ENCODE measurements at places on chromosomes 12 and 14. TPM values are rescaled to one million over a fixed set of nuclear protein-coding genes. Genes with fewer than 3 reads are reported as not detected.

GRCh38 chr14:21524575-21525490, 1.3 kb downstream of the SALL2 start:
- no peak overlapping the region for H3K27ac ChIP-seq
- no peak overlapping the region for H3K4me3 ChIP-seq
- peaks cover 3% of the 10 kb centered on the region for H3K27me3 ChIP-seq
- DNase-seq, result no peak
- no peaks in the 10 kb centered on the region for H3K4me1 ChIP-seq
- no peaks in the 10 kb centered on the region for H3K36me3 ChIP-seq

DNA sequence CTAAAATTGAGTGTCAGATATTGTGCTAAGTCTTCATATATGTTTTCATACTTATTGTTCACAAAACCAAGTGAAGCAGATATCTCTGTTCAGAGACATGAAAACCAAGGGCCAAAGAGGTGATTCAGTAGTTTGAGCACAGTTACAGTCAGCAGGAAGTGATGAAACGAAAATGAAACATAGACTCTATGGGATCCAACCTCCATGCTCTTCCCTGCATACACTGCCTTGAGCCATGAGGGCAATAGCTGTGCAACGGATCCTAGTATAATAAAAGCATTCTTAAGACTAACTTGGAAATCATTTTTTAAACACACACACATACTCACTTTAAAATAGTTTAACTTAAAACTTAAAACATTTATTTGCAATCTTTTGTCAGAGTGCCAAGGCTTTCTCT, 27.9 kb downstream of the ESR2 start:
- no peak overlapping the region for H3K27ac ChIP-seq
- H3K36me3 ChIP-seq, result no peaks in the 10 kb centered on the region
- H3K4me1 ChIP-seq, result peaks cover 6% of the 10 kb centered on the region
- peak; percentile 3 for DNase-seq
- no peaks in the 10 kb centered on the region for H3K27me3 ChIP-seq

GRCh38 chr12:13278249-13278787, 81.8 kb downstream of the EMP1 start:
- H3K4me1 ChIP-seq, result no peaks in the 10 kb centered on the region
- DNase-seq, result peak; percentile 54
- no peaks in the 10 kb centered on the region for H3K36me3 ChIP-seq
- peaks cover 30% of the 10 kb centered on the region for H3K27me3 ChIP-seq
- no peak overlapping the region for H3K27ac ChIP-seq

- no peak overlapping the region for H3K4me3 ChIP-seq
- DNase-seq, result no peak
- no peak overlapping the region for H3K27ac ChIP-seq
- H3K4me1 ChIP-seq, result peaks cover 42% of the 10 kb centered on the region
Measured at GRCh38 chr12:52234223-52234810, 1.3 kb downstream of the KRT7 start.

DNA sequence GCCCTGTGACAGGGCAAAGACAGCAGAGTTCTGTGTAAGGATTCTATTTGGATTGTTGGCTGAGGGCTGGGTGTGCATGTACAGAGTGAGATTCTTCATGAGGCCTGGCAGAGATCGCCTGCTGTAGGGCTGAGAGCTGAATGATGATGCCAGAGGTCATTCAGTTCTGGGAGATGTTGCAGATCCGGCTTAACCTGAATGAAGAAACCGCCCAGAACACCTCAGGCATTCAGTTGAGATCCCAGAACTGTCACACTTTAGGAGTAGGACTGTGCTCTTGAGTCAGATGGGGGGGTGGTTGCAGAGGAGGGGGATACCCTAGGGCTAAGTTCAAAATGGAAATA, 5.8 kb upstream of the EVL start:
- H3K4me1 ChIP-seq, result no peaks in the 10 kb centered on the region
- no peaks in the 10 kb centered on the region for H3K27me3 ChIP-seq
- H3K36me3 ChIP-seq, result no peaks in the 10 kb centered on the region
- no peak overlapping the region for H3K4me3 ChIP-seq
- no peak for DNase-seq
- H3K27ac ChIP-seq, result no peak overlapping the region

GRCh38 chr14:76208340-76208739, 56.6 kb downstream of the GPATCH2L start:
- H3K27me3 ChIP-seq, result no peaks in the 10 kb centered on the region
- H3K36me3 ChIP-seq, result peaks cover 8% of the 10 kb centered on the region
- no peak overlapping the region for H3K27ac ChIP-seq
- no peak overlapping the region for H3K4me3 ChIP-seq

GRCh38 chr14:96038920-96039632, at the start of gene C14orf132:
Gene C14orf132 (plus strand): TSS chr14:96039362. CDS start chr14:96039501, 139 bp downstream.
- DNase-seq, result peak; percentile 43
- H3K36me3 ChIP-seq, result no peaks in the 10 kb centered on the region
- H3K27ac ChIP-seq, result no peak within 1 kb of the TSS
- peaks cover 17% of the 10 kb centered on the region for H3K4me1 ChIP-seq

GRCh38 chr14:72479461-72479931, 414.4 kb downstream of the DPF3 start:
- DNase-seq, result no peak
- H3K27ac ChIP-seq, result no peak overlapping the region
- no peaks in the 10 kb centered on the region for H3K36me3 ChIP-seq
- no peak overlapping the region for H3K4me3 ChIP-seq
- H3K27me3 ChIP-seq, result no peaks in the 10 kb centered on the region

DNA sequence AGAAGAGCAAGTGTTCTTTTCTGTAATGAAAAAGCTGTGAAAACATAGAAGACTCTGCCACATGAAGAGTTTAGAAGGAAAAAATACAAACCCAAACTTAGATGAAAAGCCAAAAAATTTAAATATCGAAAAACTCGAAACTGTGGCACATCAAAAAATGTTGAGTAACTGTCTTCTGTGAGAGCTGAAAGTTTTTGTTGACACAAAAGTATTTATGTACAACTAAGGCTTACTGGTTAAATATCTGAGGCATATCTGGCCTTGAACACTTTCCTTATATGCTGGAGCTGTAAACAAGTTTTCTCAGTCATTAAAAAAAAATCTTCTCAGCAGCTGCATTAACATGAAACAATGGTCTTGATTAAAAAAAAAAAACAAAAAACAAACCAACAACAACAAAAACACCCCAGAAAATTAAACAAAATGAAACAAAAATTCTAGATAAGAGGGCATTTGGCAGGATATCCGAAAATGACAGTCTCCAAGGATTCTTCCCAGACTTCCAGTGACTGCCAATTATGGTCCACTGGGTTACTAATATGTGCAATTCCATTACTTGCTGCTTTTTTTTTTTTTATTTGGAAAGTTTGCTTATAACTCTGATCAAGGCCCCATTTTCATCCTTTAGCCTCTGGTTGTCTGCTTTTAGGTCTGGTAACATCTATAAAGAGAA, 84.7 kb upstream of the PAWR start:
- peaks cover 30% of the 10 kb centered on the region for H3K36me3 ChIP-seq
- H3K4me3 ChIP-seq, result no peak overlapping the region
- H3K4me1 ChIP-seq, result peaks cover 14% of the 10 kb centered on the region
- no peak for DNase-seq
- H3K27me3 ChIP-seq, result no peaks in the 10 kb centered on the region

DNA sequence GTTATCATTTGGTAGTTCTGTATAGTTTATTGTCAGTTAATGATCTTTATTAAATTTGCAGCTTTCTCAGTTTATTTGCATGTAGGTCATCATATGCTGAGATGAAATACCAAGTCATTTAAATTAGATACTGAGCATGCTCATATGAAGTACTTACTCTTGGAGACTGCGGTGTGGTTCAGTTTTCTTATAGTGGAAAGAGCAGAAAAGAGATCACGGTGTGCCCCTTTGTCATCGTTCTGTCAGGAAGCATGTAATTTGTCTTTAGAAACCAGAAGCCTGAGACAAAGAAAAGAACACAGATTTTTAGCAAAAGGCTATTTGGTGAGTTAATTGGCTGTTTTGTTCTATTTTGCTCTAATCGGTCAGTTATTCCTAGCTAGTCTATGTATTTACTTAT, 75.6 kb downstream of the PLEKHA5 start:
- no peaks in the 10 kb centered on the region for H3K27me3 ChIP-seq
- no peak overlapping the region for H3K27ac ChIP-seq
- 0 out of 2 replicates have a peak, but pooled peaks cover 7% of the 10 kb centered on the region for H3K36me3 ChIP-seq

GRCh38 chr12:32083489-32083888, 23.2 kb upstream of the BICD1 start:
- no peak for DNase-seq
- H3K27ac ChIP-seq, result peak overlapping the region; percentile 20
- no peaks in the 10 kb centered on the region for H3K27me3 ChIP-seq

- no peak overlapping the region for H3K4me3 ChIP-seq
- H3K4me1 ChIP-seq, result no peaks in the 10 kb centered on the region
- H3K27me3 ChIP-seq, result no peaks in the 10 kb centered on the region
- DNase-seq, result no peak
- H3K27ac ChIP-seq, result no peak overlapping the region
Measured at GRCh38 chr14:39302124-39302810, 68.6 kb downstream of the MIA2 start.

DNA sequence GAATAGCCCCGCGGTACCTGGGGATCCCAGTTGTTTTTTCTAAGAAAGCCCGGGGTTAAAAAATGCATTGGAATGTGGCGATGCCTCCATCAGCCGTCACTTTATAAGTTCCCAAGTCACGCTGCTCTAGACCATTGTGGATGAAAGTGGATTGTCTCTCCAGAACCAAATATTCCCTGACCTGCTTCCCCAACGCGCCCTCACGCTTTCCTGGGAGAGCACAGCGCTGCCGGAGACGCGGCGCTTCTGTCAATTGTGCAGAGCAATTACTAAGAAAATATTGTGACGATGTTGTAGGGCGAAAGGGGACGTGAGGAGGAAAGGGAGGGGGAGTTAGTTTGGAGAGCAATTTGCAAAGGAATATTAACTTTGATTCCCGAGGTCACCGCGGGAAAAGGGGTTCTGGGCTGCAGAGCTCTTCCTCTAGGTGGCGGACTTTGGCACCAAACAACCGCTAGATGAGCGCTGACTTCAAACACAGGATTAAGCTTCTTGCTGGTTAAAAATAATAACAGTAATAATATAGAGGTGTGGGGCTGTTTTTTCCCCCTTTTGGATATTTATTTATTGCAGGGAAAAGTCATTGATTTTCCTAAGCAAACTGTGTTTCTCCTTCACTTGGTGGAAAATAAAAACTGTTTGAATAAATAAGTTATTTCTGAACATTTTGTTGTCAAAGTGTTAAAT, 9.6 kb upstream of the FOXG1 start:
- H3K36me3 ChIP-seq, result no peaks in the 10 kb centered on the region
- H3K4me3 ChIP-seq, result no peak overlapping the region
- no peak overlapping the region for H3K27ac ChIP-seq
- peaks cover 46% of the 10 kb centered on the region for H3K27me3 ChIP-seq

GRCh38 chr12:63916561-63917476, 72.3 kb downstream of the SRGAP1 start:
- no peak overlapping the region for H3K4me3 ChIP-seq
- peak overlapping the region; percentile 98 for H3K27ac ChIP-seq
- H3K27me3 ChIP-seq, result no peaks in the 10 kb centered on the region
- peak; percentile 43 for DNase-seq

GRCh38 chr12:123344086-123344485, 20.6 kb downstream of the SBNO1 start:
- H3K27ac ChIP-seq, result no peak overlapping the region
- no peaks in the 10 kb centered on the region for H3K4me1 ChIP-seq
- no peaks in the 10 kb centered on the region for H3K27me3 ChIP-seq
- no peak overlapping the region for H3K4me3 ChIP-seq

DNA sequence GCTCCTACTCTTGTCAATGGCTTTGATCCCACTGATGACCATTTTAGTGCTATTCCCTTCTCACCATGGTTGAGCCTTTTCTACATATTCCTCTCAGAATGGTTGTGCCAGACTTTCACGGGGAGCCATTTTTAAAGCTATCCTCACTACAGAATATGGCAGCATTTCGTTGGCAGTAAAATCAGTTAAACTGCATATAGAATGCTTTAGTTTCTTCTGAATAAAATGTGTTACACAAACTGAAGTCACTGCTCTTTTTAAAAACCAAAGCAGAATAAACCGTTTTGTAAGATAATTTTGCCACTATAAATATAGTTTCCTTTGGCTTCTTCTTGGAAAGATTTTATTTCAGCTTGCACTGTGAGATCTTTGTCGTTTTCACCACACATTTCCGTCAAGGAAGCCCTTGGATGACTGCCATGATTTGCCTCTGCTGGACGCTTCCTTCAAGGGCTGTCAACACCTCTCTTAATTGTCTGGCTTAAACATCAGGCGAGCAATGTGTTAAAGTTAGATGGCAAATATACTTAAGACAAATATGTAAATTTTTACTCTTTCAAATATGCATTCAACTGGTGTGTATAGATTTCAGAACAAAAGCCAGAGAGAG, 624.2 kb downstream of the DIO2 start:
- no peak for DNase-seq
- no peak overlapping the region for H3K4me3 ChIP-seq

GRCh38 chr12:69524755-69525469, 54.7 kb downstream of the FRS2 start:
- no peaks in the 10 kb centered on the region for H3K27me3 ChIP-seq
- peaks cover 34% of the 10 kb centered on the region for H3K4me1 ChIP-seq
- no peak overlapping the region for H3K27ac ChIP-seq
- H3K36me3 ChIP-seq, result no peaks in the 10 kb centered on the region

GRCh38 chr12:104888892-104889291, 69.2 kb downstream of the SLC41A2 start:
- H3K36me3 ChIP-seq, result no peaks in the 10 kb centered on the region
- no peaks in the 10 kb centered on the region for H3K4me1 ChIP-seq
- no peak overlapping the region for H3K27ac ChIP-seq
- no peak overlapping the region for H3K4me3 ChIP-seq

DAO gene
- total RNA-seq, result not detected

KLRK1 gene
- not detected for total RNA-seq

CEBPE gene
- not detected for total RNA-seq

KRT6B gene
- total RNA-seq, result not detected

PTCSC3 gene
- total RNA-seq, result not detected

MUCL1 gene
- not detected for total RNA-seq

OAS1 gene
- total RNA-seq, result not detected

RNASE8 gene
- total RNA-seq, result not detected

STAC3 gene
- not detected for total RNA-seq

CEP170B gene
- total RNA-seq, result 5.9 TPM

LTBP2 gene
- total RNA-seq, result 1.3 TPM

C1S gene
- 35.0 TPM for total RNA-seq
